Fibroblast of skin of scalp (primary cell): ENCODE measurements at places on chromosomes 4 and X.

- no peak for DNase-seq
Measured at GRCh38 chrX:112087545-112087944, 5.0 kb upstream of the TRPC5 start.

GRCh38 chrX:23334521-23334847, 165 bp upstream of the PTCHD1 start:
- no peak for DNase-seq

- no peak for DNase-seq
Measured at GRCh38 chrX:117752745-117753144, 363.9 kb downstream of the KLHL13 start.

- DNase-seq: no peak
Measured at GRCh38 chr4:109728385-109728784, 1.5 kb downstream of the PLA2G12A start.

DNA sequence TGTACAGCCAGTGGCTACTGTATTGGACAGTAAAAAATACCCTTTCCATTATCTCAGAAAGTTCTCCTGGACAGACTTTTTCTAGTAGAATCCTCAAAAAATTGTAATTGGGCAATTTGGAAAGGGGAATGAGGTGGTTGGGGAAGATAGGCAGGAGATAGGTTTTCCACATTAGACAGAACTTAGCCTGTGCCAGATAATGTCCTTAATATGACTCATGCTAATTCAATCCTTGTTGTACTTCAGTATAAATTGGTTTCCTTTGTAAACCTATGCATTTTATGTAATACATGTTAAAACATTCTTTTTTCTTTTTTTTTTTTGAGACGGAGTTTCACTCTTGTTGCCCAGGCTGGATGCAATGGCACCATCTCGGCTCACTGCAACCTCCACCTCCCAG, 8.9 kb downstream of the EIF4E start:
- peak; percentile 47 for DNase-seq

- DNase-seq: no peak
Measured at GRCh38 chr4:160580581-160580980, 1477.7 kb downstream of the RAPGEF2 start.

- DNase-seq: no peak
Measured at GRCh38 chrX:19599253-19599652, 83.9 kb upstream of the MAP3K15 start.

GRCh38 chrX:14064626-14065432, 35.1 kb upstream of the GEMIN8 start:
- peak; percentile 41 for DNase-seq

DNA sequence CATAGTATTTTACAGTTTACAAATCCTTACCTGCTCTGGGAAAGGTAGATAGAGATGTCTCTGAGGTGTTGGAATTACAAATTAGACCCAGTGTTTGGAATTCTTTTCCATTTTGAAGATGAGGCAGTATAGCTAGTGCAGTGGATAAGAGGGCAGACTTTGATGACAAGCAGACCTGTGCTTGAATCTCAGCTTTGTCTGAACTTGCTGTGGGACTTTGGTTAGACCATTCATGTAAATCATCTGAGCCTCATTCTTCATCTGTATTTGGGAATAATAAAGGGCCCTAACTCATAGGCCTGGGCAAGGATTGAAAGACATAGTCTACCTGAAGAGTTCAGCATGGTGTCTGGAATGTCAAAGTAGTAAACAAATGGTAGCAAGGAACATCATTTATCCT, 77.2 kb upstream of the BOD1L1 start:
- DNase-seq: no peak

- no peak for DNase-seq
Measured at GRCh38 chrX:38806875-38807621, 5.8 kb downstream of the MID1IP1 start.

- DNase-seq: no peak
Measured at GRCh38 chr4:46922205-46922604, 13.2 kb upstream of the COX7B2 start.

DNA sequence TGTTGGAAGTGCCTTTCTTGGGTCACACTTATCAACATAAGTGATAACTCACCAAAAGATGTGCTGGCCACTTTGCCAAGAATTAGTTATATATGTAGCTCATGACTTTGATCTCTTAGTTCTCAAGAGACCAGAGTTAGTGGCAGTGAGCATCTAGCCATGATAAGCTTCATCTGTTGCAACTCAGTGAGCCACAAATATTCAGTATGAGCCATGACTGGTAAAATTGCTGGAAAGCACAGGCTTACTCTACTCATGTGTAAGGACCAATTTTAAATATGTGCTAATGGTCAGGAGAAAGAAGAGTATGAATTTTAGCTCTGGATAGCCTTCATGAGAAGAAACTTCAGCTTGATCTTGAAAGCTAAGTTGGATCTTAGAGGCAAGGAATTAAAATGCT, 59.4 kb upstream of the TLL1 start:
- peak; percentile 6 for DNase-seq

- no peak for DNase-seq
Measured at GRCh38 chr4:2036327-2036726, 22.8 kb upstream of the NAT8L start.

DNA sequence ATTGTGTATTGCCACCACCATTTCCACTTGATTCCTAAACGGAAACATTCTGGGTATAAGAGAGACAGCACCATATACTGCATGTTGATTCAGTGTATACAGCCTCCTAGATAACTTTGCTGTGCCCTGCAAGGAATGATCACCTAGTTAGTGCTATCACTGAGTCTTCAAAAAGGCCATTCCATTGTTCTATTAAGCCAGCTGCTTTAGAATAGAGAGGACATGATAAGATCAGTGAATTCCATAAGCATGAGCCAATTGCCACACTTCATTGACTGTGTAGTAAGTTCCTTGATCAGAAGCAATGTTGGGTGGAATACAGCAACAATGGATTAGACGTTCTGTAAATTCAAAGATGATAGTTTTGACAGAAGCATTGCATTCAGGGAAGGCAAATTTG, 1047.3 kb downstream of the PCDH18 start:
- no peak for DNase-seq

DNA sequence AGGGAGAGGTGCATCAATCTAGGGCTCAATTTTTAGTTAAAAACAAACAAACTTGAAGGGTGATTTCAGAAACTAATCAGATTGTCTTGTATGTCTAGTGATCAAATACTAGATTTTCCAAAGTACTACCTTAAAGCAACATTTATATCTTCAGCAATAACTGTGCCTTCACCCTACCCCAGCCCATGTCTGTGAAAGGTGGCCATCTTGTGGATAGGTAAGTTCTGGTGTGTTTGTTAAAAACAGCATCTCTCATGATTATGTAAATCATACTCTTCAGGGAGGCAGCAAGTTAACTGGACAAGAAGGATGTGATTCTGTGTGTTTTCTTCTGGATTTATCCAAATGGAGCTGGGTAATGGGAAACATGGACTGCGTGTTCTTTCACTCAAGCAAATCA, 81.4 kb upstream of the ACSL1 start:
- no peak for DNase-seq

- DNase-seq: no peak
Measured at GRCh38 chrX:38103857-38104812, 97.8 kb downstream of the SYTL5 start.

GRCh38 chrX:120753413-120754251, 122.0 kb downstream of the CT47B1 start:
- DNase-seq: no peak

DNA sequence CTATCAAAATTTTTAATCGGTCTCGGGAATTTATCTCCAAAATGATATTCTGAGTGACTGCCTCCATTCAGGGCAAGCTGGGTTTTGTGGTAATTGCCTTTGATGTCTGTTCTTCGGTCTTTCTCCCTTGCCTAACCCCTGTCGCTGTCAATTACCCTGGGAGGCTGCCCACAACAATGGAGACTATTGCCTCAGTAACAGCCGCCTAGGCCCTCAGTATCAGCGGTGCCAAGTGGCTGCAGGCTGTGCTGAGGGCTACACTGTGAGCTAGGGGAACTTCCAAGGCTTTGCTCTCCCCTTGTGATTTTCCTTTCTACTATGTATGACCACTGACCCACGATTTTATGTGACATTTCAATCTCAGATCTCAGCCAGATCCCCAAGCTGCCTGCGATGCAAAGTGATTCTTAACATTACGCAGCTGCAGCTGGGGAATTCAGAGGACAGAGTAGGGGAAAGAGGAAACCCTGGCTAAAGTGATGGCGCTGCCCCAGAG, 36.3 kb upstream of the REST start:
- peak; percentile 12 for DNase-seq

- DNase-seq: no peak
Measured at GRCh38 chrX:45795546-45795945, 594.9 kb upstream of the DIPK2B start.

DNA sequence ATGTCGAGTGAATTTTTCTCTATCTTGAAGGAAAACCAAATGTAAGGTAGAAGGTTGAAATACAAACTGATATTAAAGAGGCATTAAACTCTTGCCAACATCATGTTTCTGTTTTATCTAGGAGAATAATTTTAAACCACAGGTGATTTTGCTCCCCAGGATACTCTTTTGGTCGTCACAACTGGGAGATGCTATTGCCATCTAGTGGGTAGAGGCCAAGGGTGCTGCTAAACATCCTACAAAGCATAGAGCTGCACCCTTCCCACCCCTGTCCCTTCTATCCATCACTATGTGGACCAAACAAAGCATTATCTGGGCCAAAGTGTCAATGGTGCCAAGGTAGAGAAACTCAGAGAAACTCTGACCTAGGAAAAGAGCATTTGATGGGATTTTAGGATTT, 154.6 kb upstream of the MAGEB2 start:
- DNase-seq: no peak

GRCh38 chr4:173177232-173177631, 8.6 kb downstream of the GALNT7 start:
- no peak for DNase-seq

GRCh38 chrX:50865311-50865710, 45.2 kb upstream of the BMP15 start:
- DNase-seq: no peak

GRCh38 chr4:165136529-165136928, 23.9 kb upstream of the TMEM192 start:
- no peak for DNase-seq

GRCh38 chr4:3531318-3531878, 824 bp downstream of the LRPAP1 start:
- no peak for DNase-seq

DNA sequence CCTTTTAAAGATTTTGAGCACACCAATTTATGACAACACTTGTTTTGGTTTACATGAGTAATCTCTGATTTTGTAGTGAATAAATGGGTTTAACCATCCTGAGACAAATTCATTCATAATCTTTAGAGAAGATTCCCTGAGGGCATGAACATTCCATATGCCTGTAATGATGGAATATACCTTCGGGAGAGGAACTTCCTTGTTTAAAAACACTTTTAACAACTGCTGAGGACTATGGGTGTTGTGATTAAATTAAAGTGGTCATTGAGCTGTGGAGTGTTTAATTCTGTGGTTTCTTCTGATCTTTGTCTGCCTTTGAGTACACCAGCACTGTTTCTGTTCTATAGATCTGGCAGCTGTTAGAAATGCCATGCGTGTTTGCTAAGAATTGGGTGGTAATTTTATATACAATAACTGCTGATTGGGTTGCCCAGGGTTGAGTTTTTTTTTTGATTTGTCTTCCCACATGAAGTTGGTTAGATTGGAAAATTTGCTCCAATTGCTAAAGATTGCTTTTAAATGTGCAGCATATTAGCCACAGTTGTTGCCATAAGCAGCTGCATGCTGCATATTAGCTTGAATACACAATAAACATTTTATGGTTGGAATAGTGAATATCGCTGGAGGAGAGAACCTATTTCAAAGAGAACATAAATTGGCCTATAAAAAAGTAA, 86.8 kb downstream of the DCLK2 start:
- no peak for DNase-seq

DNA sequence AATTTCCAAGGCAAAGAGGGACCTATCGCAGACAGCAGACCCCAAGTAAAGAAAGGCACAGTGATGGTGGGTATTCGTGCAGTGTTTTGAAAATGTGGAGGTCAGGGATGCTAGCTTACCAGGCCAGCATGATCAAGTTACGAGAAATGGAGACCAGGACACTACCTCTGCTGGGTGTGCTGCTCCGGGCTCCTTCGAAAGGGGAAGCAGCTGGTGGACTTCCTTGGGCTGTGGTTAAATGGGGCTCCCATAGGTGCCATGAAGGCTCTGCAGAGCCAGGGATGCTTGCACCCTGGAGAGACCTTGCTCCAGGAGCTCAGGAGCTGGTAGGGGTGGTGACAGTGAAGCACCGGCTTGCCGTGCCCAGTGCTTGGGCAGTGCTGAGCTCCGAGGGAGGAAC, 68.8 kb downstream of the TBL1X start:
- no peak for DNase-seq

GRCh38 chrX:35798042-35798441, at the start of gene MAGEB16:
MAGEB16 (plus strand) TSS chrX:35798342; CDS start chrX:35802197, 3,855 bp downstream.
- DNase-seq: no peak

GRCh38 chr4:52996261-52997131, 134.4 kb downstream of the RASL11B start:
- peak; percentile 49 for DNase-seq

GRCh38 chrX:13770013-13770535, 35.5 kb downstream of the OFD1 start:
- DNase-seq: no peak

DNA sequence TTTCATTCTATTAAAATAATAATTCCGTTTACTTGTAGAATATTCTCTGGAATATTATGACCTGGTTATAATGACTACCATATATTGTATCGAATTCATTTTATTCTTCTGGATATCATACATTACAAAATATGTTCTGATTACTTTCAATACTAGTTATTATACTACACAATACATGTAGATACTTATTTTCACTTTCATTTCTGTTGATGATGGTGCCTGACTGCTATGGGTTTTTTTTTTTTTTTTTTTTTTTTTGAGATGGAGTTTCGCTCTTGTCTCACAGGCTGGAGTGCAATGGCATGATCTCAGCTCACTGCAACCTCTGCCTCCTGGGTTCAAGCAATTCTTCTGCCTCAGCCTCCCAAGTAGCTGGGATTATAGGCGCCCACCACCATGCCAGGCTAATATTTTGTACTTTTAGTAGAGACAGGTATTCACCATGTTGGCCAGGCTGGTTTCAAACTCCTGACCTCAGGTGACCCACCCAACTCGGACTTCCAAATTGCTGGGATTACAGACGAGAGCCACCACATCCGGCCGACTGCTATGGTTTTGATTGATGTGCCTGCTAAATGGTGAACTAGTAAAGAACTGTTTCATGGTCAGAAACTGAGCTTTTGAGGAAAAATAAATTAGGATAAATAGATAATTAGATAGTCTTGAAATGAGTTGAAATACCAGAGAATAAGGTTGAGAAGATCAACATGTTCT, 39.5 kb downstream of the PCDH10 start:
- DNase-seq: no peak

DNA sequence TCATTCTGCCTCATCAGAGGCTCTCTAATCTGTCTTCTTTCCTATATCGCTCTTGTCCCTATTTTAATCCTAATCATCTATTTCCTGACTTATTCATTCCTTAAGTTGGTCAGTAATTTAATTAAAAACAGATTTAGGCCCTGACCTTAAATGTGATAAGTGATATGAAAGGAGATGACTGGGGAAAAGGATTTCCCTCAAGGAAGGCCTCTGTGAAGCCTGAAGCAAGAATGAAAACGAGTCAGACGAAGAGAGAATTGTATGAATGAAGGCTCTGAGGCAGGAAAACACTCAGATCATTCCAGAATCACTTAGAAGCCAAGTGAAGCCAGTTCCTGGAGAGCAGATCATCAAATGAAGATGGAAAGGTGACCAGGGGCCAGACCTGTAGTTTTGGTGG, 22.1 kb downstream of the PKD2 start:
- no peak for DNase-seq
